ENCODE measurements at places on chromosomes 1 and 21. TPM values are rescaled to one million over a fixed set of nuclear protein-coding genes. Genes with fewer than 3 reads are reported as not detected.

DNA sequence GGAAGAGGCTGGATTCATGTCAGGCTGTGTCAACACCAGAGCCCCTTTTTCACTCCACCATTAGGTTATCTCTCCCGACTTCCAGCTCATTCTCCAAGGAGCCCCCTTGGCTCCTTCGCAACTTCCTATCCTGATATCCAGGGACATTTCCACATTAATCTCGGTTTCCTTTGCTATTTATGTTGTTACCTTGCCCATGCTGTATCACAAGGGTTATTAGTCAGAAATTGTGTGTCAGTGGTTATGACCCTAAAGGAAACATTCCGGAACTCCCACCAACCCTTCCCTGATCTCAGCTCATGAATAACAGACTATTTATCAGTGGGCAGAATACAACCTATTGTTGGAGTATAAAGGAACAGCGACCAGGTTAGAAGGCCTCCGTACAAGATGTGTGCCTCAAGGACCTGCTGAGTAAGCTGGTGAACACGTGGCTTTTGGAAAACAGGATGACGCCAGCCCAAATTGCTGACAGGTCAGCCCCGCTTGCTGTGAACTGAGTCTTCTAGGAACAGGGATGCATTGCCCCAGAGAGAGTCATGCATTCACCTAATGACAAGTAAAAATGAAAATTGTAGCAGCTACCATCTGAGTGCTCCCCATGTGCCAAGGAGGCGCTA is 121.5 kb downstream of the PLPP3 start:
- peak; percentile 20 for ATAC-seq

DNA sequence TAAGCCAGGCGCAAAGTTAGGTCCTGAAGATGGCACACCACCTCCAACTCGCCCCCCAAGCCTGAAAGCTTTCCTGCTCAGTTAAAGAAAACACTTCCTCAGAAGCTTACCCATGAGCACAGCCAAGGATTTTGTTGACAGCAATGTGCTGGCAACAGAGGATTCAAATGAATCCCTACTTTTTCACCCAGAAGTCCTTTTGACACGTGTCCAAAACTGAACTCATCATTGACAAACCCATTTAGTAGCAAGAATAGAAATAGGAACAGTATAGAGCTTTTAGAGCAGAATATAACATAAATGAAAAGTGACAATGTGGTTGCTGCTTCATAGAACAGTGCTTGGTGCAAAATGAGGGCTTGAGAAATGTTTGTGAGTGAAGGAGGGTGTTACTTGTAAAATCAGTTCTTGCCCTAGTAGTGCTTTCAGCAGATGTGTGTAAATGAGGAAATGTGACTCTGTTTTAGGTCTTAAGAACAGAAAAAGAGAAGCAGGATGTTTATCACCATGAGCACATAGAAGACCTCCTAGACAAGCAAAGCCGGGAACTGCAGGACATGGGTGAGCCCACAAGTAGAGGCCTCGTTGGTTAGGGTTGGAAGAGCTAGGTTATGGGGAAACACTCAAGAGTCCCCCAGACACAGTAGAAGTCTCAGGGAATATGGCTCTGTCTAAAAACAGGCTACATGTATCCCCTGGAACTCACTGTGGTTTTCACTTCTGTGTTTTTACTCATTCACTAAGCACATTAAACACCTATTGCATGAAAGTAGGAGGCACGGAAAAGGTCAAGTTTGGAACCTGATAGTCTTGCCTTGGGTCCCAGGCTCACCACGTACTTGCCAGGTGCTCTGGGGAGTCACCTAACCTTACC is 48.6 kb upstream of the TMEM125 start:
- no peak for ATAC-seq

DNA sequence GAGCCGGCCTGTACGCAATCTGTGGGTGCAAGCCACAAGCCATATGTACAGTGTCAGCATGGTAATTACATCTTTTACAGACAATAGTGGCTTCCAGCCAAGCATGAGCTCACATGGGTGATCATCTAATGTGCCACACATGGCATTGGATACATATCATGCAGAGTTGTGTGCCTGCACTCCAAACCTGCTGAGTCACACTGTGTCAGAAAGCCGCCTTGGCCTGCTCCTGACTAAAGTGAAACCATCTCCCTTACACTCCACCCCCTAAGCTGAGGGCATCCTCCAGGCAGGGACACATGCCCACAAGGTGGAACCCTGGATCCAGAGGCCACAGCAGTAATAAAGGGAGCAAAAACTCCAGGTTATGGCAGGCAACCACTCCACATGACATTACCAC is 72.5 kb downstream of the KCNT2 start:
- peak; percentile 82 for ATAC-seq

DNA sequence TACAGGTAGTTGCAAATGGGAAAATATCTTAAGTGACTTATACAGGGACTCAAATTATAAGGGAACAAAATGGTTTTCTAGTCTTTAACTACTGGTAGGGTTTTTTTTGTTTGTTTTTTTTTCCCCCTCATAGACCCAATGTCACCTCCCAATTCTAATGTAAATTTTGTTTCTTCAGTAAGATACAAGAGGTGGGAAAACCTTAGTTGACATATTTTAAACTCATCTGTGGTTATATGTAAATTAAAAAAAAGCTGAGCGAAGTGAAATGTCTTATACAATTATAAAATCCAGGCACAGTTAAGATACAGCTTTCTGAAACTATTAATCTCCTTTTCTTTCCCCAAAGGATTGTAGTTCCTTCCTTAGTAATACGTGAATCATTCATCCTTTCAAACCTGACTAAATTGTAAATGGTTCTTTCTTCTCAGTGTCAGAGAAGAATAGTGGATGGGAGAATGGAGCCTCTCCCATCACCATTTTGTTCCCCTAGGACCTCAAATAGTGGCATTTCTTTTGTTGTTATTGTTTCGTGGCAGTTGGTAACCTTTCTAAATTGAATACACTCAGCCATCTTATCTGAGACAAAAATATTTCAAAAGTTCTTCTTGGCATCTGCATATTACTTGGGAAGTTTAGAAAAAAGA is 11.2 kb downstream of the TSEN15 start:
- ATAC-seq, result no peak

- ATAC-seq, result no peak
Measured at GRCh38 chr1:19534281-19534680, 48.9 kb upstream of the CAPZB start.

The GBP1 gene
- 5.2 TPM for total RNA-seq

GRCh38 chr1:21024918-21025317 is 151.8 kb downstream of the EIF4G3 start:
- ATAC-seq, result peak; percentile 42

GRCh38 chr1:117261424-117261785 is 50.7 kb upstream of the VTCN1 start:
- ATAC-seq, result no peak

All from esophagus mucosa (tissue), 1 donor.